ENCODE measurements at places on chromosomes 7 and 10.

DNA sequence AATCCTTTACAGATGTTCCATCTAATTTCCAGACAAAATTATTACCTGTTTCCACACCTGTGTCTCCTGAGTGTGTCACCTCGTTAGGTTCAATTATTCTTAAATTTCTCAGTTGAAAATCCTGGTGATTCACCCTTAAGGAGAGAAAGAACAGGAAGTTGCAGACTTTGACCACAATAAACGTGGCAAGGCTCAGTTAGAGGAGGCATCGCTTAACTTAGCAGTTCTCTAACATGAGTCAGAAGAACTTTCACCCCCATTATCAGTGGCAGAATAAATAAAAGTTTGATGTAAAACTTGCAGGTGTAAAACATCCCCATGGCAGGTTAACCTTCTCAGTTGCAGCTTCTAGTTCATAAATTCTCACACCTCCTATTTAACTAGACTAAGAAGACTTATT is 8.3 kb downstream of the XPNPEP1 start:
- DNase-seq, result no peak

GRCh38 chr7:18541181-18541870 is 45.8 kb downstream of the HDAC9 start:
- peak; percentile 63 for DNase-seq

DNA sequence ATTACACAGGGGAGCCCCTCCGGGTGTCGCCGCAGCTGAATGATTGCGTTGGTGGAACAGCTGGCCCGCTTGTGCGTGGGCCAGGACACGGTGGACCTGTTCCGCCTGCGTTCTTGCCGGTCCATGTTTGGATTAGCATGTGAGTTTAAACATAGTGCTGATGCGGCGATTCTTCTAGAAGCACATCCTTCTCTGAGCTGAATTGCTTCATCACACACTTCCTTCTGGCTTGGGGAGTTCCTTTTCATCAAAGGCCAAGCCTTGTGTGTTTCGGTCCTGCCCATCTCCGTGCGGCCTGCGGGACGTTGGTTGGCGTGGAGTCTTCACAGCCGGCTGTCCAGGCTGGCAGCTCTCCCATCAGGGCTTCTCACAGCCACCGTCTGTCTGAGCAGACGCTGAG is 45.5 kb upstream of the SLC29A4 start:
- peak; percentile 88 for DNase-seq

DNA sequence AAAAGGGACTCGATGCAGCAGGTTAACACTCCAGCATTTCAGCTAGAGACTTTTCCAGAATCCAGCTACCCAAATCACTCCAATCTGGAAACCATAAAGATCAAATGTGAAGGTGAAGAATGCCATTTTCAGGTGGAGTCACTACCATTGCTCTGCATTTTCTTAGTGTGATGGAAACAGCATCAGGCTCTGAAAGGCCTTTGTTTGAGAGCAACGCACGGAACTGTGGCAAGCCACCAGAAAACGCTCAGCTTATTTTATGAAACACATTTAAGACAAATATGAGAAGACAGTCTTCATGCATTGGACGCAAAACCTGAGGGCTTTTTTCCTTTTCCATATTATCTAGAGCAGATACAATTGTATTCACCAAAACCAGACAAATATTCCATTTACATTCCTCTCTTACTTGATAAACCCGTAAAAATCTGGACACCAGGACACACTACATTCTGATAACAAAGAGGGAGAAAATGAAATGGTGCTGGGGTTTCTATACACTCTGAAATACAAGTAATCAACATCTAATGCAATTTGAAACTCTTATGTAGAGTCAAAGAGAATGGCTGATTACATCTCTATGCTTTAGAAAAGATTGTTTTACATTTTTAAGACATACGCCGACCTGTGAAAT is 99.1 kb downstream of the NRP1 start:
- no peak for DNase-seq

DNA sequence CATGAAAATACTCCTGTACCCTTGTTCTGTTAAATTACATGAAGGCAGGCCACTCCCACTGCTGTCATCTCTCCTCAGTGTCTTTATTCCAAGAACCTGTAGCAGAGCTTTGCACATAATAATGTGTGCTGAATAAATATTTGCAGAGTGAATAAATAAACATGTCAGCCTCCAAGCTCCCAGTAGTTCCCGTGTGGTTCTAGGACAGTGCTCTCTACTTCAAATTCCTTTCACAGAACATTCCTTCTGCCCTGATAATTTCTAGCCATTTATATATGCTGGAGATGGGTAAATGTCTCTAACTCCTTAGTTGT is 20.3 kb upstream of the HYAL4 start:
- no peak for DNase-seq

- no peak for DNase-seq
These were observed 47.8 kb downstream of the CXCL12 start for GRCh38 chr10:44337081-44337480.

GRCh38 chr10:49426490-49427360 is 30.8 kb upstream of the DRGX start:
- no peak for DNase-seq

- DNase-seq, result no peak
These were observed 198.1 kb upstream of the KLF14 start for GRCh38 chr7:130932088-130932487.

GRCh38 chr10:29409241-29410054 is 120.6 kb downstream of the LYZL1 start:
- DNase-seq, result peak; percentile 90

- DNase-seq, result no peak
These were observed 13.2 kb downstream of the ZNF488 start for GRCh38 chr10:47370878-47371277.

DNA sequence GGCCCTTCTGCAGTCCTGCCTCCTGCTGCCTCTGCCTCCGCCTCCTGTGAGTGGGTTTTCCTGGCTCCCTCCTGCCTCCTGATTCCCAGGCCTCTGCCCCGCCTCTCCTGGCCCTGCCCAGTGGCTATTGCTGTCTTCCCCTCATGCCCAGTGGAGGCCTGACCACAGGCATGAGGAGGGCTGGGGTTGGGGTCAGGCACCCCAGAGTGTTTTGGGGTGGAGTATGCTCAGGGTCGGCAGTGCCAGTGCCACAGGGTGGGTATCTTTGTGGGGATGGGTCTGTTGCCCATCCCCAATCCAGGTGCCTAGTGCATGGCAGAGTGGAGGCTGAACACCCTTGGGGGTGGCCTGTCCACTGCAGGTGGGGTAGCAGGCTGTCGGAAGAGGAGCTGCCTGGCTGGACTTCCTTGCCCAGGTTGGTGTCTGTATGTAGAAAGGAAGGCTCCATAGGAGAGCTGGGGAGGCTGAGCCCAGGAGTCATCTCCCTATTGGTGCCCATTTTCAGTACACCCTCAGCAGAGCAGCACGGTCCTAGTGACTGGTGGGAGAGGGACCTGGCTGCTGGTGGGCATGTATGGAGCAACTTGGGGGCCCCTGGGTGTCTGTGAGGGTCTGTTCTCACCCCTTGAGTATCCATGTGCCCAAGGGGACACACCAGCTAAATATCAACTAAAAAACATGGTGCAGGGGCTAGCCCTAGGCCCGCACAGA is 62.2 kb downstream of the ARHGAP22 start:
- DNase-seq, result no peak

DNA sequence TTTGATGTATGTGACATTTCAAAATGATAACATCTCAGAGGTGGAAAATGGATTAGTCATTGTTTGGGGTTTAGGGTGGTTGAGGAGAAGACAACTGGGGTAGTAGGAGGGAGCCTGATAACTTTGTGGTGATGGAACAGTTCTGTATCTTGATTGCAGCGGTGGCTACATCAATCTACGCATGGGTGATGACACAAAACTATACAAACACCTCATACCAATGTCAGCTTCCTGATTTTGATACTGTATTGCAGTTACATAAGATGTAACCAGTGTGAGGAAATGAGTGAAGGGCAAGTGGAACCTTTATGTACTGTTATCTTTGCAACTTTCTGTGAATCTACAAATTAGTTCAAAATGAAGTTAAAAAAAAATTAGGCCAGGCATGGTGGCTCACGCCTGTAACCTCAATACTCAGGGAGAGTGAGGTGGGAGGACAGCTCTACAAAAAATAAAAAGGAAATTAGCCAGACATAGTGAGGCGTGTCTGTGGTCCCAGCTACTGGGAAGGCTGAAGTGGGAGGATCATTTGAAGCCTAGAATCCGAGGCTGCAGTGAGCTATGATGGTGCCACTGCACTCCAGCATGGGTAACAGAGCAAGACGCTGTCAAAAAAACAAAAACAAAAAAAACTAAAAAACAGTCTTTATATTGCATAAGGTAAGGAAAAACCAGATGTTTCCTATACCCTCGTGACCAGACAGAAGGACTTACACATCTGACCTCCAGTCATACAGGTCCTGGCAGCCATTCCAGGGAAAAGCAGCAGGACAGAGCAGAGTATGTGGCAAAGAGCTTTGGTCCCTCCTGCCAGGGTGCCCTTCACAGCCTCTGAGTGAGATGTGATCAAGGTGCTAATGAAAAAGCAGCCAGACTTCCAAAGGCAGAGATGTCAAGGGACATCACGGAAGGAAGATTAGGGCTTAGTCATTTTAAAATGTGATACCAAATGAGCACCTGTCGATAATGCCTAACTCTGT is 50.8 kb downstream of the CYTH3 start:
- no peak for DNase-seq

- DNase-seq, result no peak
These were observed 35.7 kb downstream of the MEOX2 start for GRCh38 chr7:15650787-15651186.

- peak; percentile 83 for DNase-seq
These were observed 11.7 kb upstream of the ZNF680 start for GRCh38 chr7:64574540-64575099.

- no peak for DNase-seq
These were observed 61.9 kb upstream of the MAGI2 start for GRCh38 chr7:79515358-79515757.

GRCh38 chr7:158021836-158022235 is 565.8 kb downstream of the PTPRN2 start:
- DNase-seq, result peak; percentile 5

GRCh38 chr10:3775696-3776551 is 9.1 kb downstream of the KLF6 start:
- no peak for DNase-seq

DNA sequence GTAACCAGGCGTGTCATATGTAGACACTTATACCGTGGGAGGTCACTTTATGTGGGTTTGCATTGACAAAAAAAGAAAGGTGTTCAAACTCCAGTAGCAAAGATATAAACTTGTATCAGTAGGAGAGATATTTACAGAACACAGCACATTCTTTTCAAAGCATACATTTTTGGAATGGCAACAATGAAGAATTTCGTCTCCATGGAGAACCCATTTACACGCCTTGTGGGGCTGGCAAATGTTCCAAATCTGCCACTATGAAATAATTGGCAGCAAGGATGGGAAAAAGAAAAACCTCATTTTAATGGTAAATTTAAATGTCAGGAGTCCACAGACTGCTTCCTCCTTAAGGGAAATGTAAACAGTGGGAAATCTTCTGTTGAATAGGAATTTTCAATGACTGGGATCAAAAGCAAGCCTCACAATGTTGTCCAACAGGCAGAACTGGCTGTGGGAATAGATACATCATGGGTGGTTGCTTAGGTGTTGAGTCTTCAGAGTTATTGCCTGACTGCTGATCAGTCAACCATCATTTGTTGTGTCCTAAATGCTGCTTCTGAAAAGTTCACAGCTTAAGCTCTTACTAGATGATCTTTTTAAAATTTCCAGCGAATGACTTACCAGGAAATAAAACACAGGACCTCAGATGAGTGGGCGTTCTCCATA is 256.6 kb upstream of the SEMA3C start:
- no peak for DNase-seq

DNA sequence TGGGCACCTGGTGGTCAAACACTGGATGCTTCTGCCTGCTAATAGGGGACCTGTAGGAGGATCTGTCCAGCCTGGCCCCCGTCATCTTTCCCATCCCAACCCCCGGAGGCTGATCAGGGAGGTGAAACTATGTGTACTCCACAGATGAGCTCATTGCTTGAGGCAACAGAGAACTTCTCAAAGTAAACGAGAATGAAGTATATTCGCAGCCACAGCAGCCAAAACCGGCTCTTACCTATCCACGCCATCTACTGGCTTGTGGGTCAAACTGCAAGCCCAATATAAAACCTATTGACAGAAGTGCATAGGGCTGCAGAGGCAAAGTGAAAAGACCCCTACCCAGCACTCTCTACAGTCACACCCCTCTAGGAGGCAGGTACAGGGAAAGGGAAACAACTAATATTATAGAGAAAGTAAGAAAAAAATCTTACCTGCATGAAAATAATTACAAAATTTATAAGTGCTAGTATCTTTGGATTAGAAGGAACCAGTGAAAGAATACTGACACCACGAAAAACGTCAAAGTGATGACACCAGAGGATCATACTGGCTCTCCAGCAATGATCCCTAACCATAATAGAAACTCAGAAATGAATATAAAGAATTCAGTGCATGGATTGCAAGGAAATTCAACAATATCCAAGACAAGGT is 973.5 kb downstream of the ANKRD7 start:
- DNase-seq, result peak; percentile 22

- DNase-seq, result no peak
These were observed 720 bp upstream of the RFC2 start for GRCh38 chr7:74254858-74255379.

DNA sequence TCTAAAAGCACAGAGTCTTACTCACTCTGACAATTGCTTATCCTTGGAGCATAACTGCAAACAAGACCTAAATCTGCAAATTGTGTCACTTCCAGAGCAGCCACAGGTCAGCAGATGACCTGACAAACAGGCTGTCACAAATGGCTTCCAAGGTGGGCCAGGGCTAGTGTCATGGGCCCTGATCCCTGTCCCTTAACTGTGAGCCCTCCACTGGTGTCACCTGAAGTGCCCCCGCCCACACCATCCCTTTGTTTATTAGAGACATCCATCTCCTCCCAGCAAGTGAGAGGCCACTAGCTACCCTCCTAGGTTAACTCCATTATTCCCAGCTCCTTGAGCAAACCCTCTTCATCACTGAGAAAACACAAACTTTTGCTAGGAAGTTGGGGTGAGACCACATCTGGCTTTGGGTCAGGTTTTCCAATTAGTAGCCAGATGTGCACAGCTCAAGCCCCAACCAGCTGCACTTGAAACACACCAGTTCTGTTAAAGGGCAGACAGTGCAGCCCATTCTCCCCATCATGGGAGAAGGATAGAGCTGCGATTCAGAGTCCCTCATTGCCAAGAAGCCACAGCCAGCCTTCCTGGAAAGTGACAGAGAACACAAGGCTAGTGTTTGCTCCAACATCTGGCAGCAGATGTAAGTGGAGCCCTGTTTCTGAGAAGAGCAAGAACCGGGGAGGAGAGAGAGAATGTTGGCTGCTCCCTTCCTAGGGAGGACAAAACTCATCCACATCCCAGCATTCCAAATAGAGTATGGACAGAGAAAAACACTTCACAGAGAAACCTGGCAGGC is 75.7 kb upstream of the NANOS1 start:
- no peak for DNase-seq

- no peak for DNase-seq
These were observed 35.2 kb upstream of the HSPB1 start for GRCh38 chr7:76267107-76267893.

- no peak for DNase-seq
These were observed 126.0 kb upstream of the JCAD start for GRCh38 chr10:30185341-30185740.

- no peak for DNase-seq
These were observed 60.2 kb downstream of the SEMA3E start for GRCh38 chr7:83588602-83589240.

- DNase-seq, result no peak
These were observed 14.4 kb downstream of the CFAP70 start for GRCh38 chr10:73344269-73344668.

Measured in Right ventricle myocardium superior (tissue), 1 donor.